ENCODE measurements at places on chromosomes 13 and 19. TPM values are rescaled to one million over a fixed set of nuclear protein-coding genes. Genes with fewer than 3 reads are reported as not detected.
A peak's percentile ranks its signal among the peaks of the same experiment; 100 is the strongest.

LGALS14 gene
- polyA plus RNA-seq: not detected

DNA sequence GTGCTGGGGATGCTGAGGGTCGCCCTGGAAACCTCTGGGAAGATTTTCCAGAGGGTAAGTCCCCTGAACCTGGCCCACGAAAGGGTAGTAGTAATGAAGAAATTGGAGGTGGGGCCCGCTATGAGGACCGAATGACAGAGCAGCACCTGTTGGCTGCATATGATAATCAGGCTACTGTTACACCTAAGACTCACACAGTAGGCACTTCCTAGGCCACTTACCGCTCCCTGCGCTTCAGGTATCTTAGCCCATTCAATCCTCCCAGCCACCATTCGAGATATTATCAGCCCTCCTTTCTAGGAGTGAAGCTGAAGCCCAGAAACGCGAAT lies 4.3 kb upstream of the LRFN3 start:
- H3K4me3 ChIP-seq: no peak overlapping the region
- no peaks in the 10 kb centered on the region for H3K27me3 ChIP-seq
- no peak overlapping the region for H3K27ac ChIP-seq

- no peaks in the 10 kb centered on the region for H3K27me3 ChIP-seq
- no peaks in the 10 kb centered on the region for H3K4me1 ChIP-seq
- H3K27ac ChIP-seq: no peak overlapping the region
- H3K36me3 ChIP-seq: peaks cover 16% of the 10 kb centered on the region
- no peak for DNase-seq
- H3K4me3 ChIP-seq: no peak overlapping the region
Measured at GRCh38 chr13:114264886-114265611, 16.4 kb upstream of the UPF3A start.

DNA sequence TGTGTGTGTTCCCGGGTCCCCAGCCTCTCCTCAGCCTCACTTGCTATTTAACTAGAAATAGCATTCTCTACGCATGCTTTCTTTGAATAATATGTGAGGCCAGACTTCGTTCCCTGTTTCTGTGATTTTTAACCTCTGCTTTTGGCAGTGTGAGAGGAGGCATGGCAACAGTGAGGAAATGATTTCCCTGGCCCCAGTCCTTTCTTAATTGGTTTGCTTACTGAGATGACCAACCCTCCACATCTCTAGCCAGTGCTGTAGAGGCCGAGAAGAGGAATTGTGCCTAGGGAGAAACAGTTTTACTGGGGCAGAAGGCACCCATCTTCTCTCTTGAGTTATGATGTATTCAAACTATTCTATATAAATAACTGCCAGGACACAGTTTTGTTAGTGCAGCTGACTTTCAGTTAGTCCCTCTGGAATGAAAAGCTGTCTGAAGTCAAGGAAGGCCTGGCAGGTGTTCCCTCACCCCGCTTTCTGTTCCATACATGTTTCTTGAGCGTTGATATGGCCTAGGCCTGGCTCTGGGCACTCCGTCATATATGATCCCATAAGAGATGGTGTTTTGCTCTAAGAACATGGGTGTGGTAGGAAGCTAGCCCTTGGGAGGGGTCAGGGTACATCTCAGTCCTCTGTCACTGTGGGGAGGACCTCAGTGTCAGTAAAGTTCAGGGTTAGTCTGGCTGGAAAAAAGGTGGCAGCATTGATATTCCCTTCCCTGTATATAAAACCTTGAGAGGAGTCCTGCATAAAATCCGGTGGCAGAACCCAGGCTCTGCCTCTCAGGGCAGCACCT lies 73.7 kb upstream of the NPAS1 start:
- peak; percentile 81 for DNase-seq
- no peaks in the 10 kb centered on the region for H3K27me3 ChIP-seq
- H3K27ac ChIP-seq: peak overlapping the region; percentile 94
- no peak overlapping the region for H3K4me3 ChIP-seq
- peaks cover 31% of the 10 kb centered on the region for H3K36me3 ChIP-seq
- H3K4me1 ChIP-seq: peaks cover 37% of the 10 kb centered on the region

DNA sequence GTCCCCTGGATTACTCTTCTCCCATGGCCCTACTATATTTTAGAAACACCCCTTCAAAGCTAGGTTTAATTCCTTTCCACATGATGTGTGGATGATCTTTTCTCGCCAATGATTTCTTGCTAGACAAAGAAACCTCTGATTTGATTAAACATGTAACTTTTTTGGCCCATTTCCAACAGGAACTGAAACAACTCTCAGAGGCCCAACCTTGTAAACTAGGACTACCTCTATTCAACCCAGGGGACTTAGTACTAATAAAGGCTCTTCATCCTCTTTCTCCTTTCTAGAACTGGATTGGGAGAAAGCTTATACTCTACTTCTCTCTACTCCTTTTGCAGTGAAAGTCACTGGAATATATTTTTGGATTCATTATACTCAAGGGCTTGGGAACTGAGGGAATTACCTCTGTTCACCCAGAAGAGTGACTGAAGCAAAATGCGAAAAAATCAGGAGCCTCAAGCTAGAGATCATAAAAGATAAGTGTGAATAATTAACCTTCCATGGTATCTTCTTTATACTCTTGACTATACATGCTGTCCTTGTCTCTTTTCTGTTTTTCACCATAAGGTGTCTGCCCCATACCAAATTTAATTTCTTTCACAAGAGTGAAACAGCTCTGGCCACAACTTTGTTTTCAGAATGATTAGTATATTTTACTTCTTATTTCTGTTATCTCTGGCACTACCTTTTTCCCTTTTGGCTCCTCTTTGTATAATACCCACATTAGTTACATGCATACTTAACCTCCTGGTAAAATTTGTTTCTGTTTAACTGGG lies 977.6 kb downstream of the SLITRK5 start:
- DNase-seq: peak; percentile 3
- H3K4me3 ChIP-seq: no peak overlapping the region
- no peaks in the 10 kb centered on the region for H3K27me3 ChIP-seq
- no peaks in the 10 kb centered on the region for H3K36me3 ChIP-seq
- no peaks in the 10 kb centered on the region for H3K4me1 ChIP-seq

IL11 gene
- polyA plus RNA-seq: 0.19 TPM

SSC5D gene
- polyA plus RNA-seq: 0.54 TPM

POSTN gene
- polyA plus RNA-seq: 50.9 TPM

- DNase-seq: peak; percentile 2
- H3K4me3 ChIP-seq: no peak overlapping the region
- no peaks in the 10 kb centered on the region for H3K4me1 ChIP-seq
- H3K27me3 ChIP-seq: no peaks in the 10 kb centered on the region
- no peak overlapping the region for H3K27ac ChIP-seq
Measured at GRCh38 chr13:107767119-107767518, 448.2 kb downstream of the LIG4 start.

DNA sequence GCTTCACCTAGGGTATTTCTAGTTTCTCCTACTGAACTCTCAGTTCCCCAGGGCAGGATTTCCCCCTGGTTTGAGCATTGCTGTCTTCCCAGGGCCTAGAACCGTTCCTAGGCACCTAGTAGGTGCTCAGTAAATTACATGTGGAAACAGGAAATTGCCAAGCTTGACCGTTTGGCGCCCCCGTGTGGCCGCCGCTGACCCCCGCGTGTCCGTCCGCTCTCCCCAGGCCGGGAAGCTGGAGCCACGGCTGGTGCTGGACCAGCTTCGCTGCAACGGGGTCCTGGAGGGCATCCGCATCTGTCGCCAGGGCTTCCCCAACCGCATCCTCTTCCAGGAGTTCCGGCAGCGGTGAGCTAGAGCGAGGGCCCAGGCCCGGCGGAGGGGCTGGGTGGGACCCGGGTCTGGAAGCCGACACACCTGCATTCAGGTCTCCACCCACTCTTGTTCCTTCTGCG lies 55.5 kb downstream of the MYH14 start:
- no peaks in the 10 kb centered on the region for H3K36me3 ChIP-seq
- DNase-seq: peak; percentile 34

- H3K4me1 ChIP-seq: peaks cover 1% of the 10 kb centered on the region
- H3K4me3 ChIP-seq: no peak overlapping the region
- H3K27ac ChIP-seq: no peak overlapping the region
- peaks cover 91% of the 10 kb centered on the region for H3K36me3 ChIP-seq
- no peak for DNase-seq
Measured at GRCh38 chr19:55695511-55696290, 20.7 kb downstream of the EPN1 start.

DNA sequence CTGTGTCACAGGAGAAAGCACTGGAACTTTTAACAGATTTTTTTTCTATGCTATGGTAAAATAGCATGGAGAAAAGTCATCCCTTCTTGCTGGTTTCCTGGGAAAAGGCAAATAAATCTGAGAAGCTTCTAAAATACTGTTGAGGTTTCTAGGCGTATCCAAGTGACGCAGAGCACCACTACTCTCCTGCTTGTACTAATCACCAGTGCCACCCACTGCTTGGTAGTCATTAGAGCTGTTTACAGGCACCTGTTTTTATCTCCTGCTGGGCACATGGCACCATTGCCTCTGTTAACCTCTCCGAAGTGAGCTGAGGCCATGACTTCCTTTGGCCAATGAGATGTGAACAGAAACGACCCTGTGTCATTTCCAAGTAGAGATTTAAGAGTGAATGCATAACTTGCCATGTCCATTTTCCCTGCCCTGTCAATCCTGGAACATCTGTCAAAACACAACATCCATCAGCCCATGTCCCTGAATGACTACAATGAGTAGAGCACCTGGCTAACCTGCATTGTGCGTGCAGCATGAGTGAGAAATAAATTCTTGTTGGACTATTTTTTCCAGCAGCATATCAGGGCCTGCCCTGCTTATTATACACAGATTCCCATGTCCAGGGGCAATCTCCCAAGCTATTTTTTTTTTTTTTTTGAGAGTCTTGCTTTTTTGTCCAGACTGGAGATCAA lies 17.3 kb upstream of the OXGR1 start:
- no peak for DNase-seq
- H3K27me3 ChIP-seq: no peaks in the 10 kb centered on the region
- peaks cover 4% of the 10 kb centered on the region for H3K4me1 ChIP-seq
- no peak overlapping the region for H3K4me3 ChIP-seq

GRCh38 chr19:3658004-3658869 lies 31.6 kb upstream of the CACTIN start:
- H3K36me3 ChIP-seq: peaks cover 5% of the 10 kb centered on the region
- H3K4me1 ChIP-seq: no peaks in the 10 kb centered on the region
- H3K27ac ChIP-seq: no peak overlapping the region
- DNase-seq: no peak
- no peaks in the 10 kb centered on the region for H3K27me3 ChIP-seq

GRIN3B gene
- 0.16 TPM for polyA plus RNA-seq

ZNF649 gene
- 2.5 TPM for polyA plus RNA-seq

POU4F1 gene
- not detected for polyA plus RNA-seq

GRCh38 chr19:7113233-7113632 lies 43.7 kb downstream of the ZNF557 start:
- no peak for DNase-seq
- H3K4me1 ChIP-seq: no peaks in the 10 kb centered on the region
- no peaks in the 10 kb centered on the region for H3K27me3 ChIP-seq
- peaks cover 28% of the 10 kb centered on the region for H3K36me3 ChIP-seq

- no peaks in the 10 kb centered on the region for H3K4me1 ChIP-seq
- no peak overlapping the region for H3K4me3 ChIP-seq
- no peak overlapping the region for H3K27ac ChIP-seq
- DNase-seq: no peak
Measured at GRCh38 chr13:104008075-104008474, 941.9 kb upstream of the SLC10A2 start.

DNA sequence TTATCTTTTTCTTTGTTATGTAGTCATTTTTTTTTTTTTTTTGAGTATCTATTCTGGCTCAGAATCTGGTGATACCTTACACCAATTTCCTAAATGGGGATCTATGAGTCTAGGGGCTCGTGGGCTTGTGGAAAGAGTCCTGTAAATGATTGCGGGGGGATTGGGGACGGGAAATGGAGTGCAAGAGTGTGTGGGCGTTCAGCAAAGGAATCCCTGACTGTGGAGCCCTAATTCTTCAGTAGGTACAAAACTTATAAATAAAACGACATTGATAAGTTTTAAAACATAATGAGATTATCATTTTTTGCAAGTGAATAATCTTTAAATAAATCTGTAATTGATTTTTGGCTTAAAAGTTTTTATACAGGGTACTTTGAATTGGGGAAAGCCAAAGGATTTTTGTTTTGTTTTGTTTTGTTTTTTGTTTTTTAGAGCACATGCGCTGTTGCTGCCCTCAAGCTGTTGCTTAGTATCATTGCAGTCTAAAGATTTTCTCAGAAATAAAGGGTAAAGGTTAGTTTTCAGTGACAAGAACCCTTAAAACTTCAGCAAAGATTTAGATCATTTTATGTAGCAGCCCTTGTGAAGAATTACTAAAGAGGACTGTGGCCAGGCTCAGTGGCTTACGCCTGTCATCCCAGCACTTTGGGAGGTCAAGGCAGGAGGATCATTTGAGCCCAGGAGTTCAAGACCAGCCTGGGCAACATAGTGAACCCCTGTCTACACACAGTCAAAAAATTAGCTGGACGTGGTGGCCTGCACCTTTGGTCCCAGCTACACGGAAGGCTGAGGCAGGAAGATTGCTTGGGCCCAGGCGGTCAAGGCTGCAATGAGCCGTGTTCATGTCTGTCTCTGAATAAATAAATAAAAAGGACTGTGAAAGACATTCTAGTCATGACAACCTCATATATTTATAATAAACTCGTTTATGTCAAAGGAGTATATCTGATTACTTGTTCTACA lies 1.7 kb downstream of the ERCC5 start:
- no peaks in the 10 kb centered on the region for H3K4me1 ChIP-seq
- H3K27me3 ChIP-seq: no peaks in the 10 kb centered on the region
- no peaks in the 10 kb centered on the region for H3K36me3 ChIP-seq
- DNase-seq: peak; percentile 58

DNA sequence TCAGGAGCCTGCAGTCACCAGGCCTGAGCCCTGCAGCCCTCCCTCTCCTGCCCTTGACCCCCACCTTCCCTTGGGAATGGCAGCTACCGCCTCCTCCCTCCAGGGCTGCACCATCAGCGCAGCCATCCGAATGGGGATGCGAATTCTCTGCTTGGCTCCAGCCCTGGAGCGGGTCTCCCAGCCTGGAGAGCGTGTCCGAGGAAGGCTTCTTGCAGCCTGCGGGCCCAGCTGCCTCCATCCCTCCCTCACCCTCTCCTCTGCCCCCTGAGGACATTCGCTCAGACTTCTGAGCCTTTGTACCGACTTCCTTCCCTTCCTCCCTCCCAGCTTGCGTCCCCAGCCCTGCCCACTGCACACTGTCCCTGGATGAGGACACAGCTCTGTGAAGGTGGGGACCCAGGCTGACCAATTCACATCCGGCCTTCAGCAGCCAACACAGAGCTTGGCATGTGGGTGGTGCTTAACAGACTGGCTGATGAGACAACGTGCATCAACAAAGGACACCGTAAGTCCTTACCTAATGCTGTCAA lies 6.0 kb upstream of the NKPD1 start:
- no peaks in the 10 kb centered on the region for H3K4me1 ChIP-seq
- H3K27ac ChIP-seq: no peak overlapping the region
- no peaks in the 10 kb centered on the region for H3K27me3 ChIP-seq
- peaks cover 16% of the 10 kb centered on the region for H3K36me3 ChIP-seq
- no peak overlapping the region for H3K4me3 ChIP-seq

DNA sequence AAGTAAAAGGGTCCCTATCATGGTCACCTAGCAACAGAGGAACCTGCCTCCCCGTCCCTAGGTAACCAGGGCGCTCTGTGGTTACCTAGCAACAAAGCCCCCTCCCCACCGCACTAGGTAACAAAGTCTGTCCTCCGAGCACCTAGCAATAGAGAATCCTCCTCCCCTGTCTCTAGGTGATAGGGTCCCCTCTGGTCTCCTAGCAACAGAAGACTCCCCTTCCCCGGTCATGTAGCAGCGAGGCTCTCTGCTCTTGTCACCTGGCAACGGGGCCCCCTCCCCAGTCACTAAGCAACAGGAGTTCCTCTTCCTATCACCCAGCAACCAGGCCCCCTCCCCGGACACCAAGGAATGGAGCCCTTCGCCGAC lies 307 bp downstream of the JOSD2 start:
- peak overlapping the region; percentile 70 for H3K27ac ChIP-seq
- DNase-seq: no peak
- H3K4me3 ChIP-seq: peak overlapping the region; percentile 60
- H3K27me3 ChIP-seq: no peaks in the 10 kb centered on the region
- peaks cover 13% of the 10 kb centered on the region for H3K4me1 ChIP-seq
- peaks cover 5% of the 10 kb centered on the region for H3K36me3 ChIP-seq
